ENCODE measurements at places on chromosomes 3 and 15. TPM values are rescaled to one million over a fixed set of nuclear protein-coding genes. Genes with fewer than 3 reads are reported as not detected.
A peak's percentile ranks its signal among the peaks of the same experiment; 100 is the strongest.

DNA sequence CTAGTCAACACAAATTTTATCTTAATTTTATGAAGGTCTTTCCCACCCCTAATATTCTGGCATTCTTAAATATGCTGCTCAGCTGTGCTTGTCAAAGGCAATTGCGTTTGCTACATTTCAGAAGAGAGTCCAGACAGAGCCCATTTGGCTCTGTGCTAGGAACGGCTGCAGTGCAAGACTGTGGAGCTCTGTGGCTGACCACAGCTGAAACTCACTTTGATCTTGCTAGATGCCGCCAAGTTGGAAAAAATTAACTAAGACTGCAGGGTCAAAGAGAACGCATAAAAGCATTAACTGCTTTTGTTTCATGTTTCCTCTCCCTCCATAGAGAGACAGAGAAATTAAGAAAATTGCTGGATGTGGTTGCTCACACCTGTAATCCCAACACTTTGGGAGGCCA, 7.6 kb upstream of the PPP1R2 start:
- no peaks in the 10 kb centered on the region for H3K27me3 ChIP-seq
- no peak overlapping the region for H3K4me3 ChIP-seq
- H3K36me3 ChIP-seq: no peaks in the 10 kb centered on the region
- H3K27ac ChIP-seq: peak overlapping the region; percentile 2

The ISG20 gene
- 1.5 TPM for total RNA-seq

The XIRP1 gene
- 293 TPM for total RNA-seq

GRCh38 chr15:99976811-99977271, 243.6 kb upstream of the LYSMD4 start:
- no peaks in the 10 kb centered on the region for H3K27me3 ChIP-seq
- no peaks in the 10 kb centered on the region for H3K4me1 ChIP-seq
- no peaks in the 10 kb centered on the region for H3K36me3 ChIP-seq
- H3K4me3 ChIP-seq: no peak overlapping the region
- DNase-seq: no peak

GRCh38 chr3:192570821-192571791, 156.2 kb downstream of the FGF12 start:
- H3K4me1 ChIP-seq: no peaks in the 10 kb centered on the region
- DNase-seq: peak; percentile 70
- no peaks in the 10 kb centered on the region for H3K27me3 ChIP-seq
- H3K4me3 ChIP-seq: peak overlapping the region; percentile 45
- H3K27ac ChIP-seq: peak overlapping the region; percentile 77
- no peaks in the 10 kb centered on the region for H3K36me3 ChIP-seq

DNA sequence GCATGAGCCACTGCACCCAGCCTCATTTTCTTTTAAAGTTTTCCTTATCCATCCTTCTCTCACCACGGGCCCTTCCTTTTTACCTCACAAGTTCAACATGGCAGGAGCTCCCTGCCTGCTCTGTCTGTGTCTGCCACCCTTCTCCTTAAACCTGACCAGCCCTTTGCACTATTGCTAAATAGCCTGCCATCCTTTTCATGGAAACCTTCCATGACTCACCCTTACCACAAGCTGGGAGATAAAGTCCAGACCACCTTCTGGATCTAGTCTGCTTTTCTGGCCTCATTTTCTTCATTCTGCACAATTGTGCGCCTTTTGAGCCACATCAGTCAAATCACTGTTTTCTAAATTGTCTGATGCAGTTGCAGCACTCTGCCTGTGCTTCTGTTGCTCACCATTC, 8.9 kb downstream of the PARP14 start:
- no peaks in the 10 kb centered on the region for H3K27me3 ChIP-seq
- no peak overlapping the region for H3K27ac ChIP-seq
- H3K4me1 ChIP-seq: no peaks in the 10 kb centered on the region
- no peak overlapping the region for H3K4me3 ChIP-seq

- H3K4me1 ChIP-seq: no peaks in the 10 kb centered on the region
- no peak for DNase-seq
- no peaks in the 10 kb centered on the region for H3K27me3 ChIP-seq
- no peak overlapping the region for H3K4me3 ChIP-seq
These were observed 43.2 kb upstream of the MTMR14 start for GRCh38 chr3:9606108-9606507.

The ABHD10 gene
- total RNA-seq: 26.5 TPM
